Activated effector memory CD4-positive, alpha-beta T cell treated with Interleukin-2 at 50 U/mL for 16 hours (primary cell): ENCODE measurements at places on chromosomes 6 and 20.
A peak's percentile ranks its signal among the peaks of the same experiment; 100 is the strongest.

DNA sequence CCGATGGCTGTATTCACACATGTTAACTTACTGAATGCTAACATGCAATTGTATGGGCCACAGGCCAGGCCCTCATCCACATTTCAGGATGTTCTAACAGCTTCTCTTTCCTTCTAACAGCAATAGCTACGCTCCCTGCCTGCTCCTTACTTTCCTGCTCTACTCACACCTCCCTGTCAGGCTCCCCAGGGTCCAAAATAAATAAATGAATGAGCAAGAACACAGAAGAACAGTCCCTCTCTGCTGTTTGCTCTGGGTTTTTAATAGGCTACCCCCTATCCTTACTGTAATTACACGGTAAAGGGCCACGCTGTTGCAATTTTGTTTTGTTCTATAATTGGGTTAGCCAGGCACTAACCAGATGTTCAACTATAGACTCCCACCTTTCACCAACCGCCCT, 135.6 kb downstream of the GMDS start:
- DNase-seq = no peak

DNA sequence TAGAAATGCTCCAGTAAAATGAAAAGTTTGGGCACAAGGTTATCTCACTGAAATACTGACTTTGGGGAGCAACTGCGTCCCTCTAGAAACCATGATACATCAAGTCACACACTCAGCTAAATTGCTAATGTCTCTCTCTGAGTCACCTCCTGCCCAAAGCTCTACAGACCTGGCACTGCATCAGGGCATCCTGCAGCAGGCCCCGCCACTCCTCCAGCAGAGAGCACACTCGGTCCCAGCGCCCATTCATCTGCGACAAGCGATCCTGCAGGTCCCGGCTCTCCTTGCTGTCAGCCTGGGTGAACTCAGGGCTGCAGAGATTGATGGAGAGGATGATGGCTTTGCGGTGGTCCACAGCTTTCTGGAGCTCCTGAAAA, 329.0 kb downstream of the ESR1 start:
- no peak for DNase-seq

DNA sequence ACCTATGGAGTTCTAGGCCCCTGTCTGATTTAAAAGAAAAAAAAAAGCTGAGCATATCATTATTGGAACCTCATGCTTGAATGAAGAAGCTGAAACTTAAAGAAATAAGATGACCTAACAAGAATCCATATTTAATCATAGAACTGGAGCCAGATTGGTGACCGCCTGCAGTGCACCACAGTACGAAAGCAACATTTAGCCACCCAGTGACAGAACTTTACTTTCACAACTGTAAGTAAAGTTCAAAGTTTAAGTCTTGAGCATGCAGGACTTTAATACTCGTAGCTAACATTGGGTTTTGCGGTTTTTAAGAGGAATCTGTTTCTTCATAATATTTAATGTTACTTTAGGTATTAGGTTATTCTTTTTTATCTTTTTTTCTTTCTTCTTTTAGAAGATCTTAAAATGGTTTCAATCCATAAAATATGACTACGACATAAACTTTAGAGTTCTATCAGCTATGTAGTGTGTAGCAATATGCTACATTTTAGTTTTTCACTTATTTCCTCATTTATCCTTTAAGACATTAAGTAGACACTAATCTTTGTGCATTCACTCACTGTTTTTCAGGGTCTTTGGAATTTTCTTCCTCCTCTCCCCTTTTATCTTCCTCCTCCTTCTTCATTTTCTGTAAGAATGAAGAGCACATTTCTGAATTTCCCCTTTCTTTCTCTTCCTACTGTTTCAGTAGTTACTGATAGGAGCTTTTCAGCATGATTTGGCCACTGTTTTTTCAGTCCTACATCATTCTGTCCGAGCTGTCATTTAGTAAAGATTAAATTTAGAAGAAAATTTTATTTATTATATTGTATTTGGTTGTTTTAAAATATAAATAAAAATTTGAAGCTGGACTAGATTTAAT, 514.1 kb downstream of the GRIK2 start:
- no peak for DNase-seq

- DNase-seq = no peak
Observed at GRCh38 chr6:142697922-142698321, 247.1 kb downstream of the HIVEP2 start.

DNA sequence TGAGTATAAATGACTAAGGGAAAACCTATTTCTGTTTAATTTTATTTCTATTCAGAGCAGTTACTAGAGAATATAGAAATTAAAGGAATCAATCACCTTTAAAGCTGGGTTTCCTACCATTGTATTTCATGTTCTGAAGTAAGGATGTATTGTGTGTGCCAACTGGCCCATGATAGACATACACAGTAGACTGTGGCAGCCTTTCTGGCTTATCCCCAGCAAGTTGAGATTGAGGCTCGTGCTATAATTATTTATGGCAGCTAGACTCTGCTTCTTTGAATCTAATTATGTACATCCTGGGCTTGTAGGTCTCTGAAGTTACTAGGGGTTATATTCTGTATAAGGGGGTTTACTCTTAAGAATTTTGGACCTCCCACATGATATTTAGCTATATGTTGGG, 44.4 kb downstream of the ZNF292 start:
- no peak for DNase-seq

DNA sequence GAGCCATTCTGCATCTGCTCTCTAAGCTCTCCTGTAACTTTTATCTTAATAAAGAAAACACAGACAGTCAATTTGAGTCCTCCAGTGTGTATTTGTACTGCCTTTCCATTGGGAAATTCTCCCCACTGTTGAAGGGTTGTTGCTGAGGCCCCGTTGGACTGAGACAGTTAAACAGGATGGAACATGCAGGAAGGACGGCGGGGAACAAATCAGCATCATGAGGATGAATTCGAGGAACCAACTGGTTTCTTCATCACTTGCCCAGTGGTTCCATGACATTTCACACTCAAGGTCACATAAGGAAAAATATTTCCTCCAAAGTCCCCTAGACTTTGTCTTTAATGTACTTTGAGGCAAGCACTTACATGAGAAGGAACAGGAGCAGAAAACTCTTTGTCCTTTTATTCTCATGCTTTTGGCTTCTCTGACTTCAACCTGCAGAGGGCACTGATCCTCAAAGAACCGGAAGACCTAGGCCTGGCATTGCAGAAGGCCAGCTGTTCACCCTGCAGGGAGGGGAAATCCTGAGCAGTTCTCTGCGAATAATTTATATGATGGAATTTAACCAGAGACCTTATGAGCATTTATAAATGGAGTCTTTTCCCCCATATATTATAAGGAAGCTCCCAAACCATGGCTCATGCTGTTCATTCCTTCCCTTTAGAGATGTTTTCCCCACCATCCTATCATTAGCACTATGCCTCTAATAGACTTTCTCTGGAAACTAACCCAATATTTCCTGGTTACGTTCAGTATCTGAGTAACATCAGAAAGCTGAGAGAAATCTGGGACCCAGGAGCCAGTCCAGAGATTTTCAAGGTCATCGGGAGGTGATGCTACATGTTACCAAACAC, 55.2 kb upstream of the ADGRF1 start:
- DNase-seq = no peak

DNA sequence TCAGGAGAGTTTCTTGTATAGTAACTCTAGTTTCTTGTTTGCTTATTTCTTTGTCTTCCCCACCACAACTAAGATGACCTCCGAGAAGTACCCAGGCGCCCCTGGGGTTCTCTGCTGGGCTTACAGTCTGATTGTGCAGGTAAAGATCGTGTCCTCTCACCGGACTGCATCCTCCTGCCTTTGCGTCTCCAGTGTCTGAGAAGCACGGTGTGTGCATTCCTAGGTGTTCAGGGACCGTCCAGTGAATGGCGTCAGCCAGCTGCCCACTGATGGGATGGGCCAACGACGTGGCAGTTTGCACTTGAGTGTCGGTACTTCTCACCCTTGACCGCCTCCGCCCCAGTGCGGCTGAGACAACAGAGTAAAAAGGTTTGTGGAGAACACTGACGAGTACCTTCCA, 56.0 kb upstream of the NFATC2 start:
- no peak for DNase-seq

DNA sequence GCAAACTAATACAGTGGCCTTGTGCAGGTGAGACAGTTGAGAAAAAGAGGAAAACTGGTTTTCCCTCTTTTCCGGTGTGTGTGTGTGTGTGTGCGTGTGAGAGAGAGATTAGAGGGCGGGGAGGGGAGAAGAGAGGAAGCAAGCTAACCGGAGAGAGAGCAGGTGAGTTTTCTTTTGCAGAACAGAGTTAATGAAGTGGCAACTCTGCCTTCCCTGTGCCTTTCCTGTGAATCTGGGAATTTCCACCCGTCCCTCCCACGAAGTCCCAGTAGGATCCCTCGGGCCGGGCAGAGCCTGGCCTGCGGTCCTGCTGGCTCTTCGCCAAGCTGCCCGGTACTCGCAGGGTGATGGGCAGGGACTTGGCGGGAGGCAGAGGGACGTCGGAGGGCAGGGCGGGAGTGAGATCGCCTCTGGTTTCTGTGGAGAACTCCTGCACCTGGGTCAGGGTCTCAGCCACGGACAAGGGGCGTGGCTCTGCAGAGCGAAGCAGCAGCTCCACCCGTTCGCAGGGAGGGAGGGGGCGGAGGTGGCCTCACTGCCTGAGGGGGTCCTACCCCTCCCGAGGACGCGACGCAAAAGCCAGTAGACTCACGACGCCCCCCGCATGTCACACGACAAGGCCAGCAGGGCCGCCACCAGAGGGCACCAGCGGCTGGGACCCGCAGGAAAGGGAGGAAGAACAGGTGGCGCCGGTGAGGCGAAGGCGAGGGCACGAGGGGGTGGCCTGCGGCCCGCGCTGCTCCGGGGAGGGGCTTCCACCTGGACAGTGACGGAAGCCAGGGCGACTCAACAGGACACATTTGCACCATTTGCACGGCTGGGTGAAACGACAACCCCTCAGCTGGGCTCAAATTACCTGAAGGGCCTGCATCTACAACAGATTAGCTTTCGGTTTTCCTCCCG, 51.2 kb upstream of the RNF182 start:
- DNase-seq = peak; percentile 55
